Anterior cingulate cortex (tissue), 58 donors: ENCODE measurements at places on chromosomes 16 and 17.

GRCh38 chr16:87552772-87553573, 49.3 kb upstream of the JPH3 start:
- no peak for DNase-seq

GRCh38 chr17:861364-861763, 79.2 kb downstream of the MRM3 start:
- no peak for DNase-seq

GRCh38 chr16:13324851-13325250, 423.5 kb downstream of the SHISA9 start:
- no peak for DNase-seq

- no peak for DNase-seq
Measured at GRCh38 chr16:23269248-23269953, 32.7 kb upstream of the SCNN1B start.

DNA sequence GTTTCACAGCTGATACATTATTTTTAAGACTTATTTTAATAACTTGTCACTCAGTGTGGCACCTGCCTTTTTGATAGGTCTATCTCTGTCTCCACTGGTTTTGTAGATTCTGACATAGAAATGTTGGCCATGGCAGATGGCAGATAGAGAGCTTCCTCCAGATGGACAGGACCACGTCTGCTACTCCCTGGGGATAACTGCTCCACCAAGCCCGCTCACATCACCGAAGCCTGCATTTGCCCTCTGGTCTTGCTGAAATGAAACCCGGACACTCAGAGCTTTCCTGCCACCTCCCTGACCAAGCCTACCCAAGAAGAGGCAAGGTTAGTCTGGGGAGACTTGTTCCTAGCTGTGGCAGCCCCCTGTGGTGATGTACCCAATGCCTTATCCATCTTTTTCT, 16.4 kb upstream of the HAP1 start:
- no peak for DNase-seq

DNA sequence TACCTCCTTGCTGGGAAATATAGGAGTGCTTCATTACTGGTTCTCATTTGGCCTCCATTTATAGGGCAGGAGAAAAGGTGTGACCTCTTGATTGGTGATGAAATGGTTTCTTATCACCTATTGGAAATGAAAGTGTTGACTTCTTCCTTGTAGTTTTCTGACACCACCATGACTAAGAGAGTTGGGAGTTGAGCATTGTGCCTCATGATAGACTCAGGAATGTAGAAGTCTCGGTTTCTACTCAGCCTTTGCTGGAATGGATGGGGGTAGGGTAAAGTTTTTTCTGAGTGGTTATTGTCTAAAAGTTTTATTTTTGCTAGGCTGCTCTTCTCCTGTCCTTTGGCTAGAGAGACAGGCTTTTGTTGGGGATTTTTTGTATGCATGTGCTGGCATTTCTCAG, 117.4 kb downstream of the PHKB start:
- DNase-seq = no peak

- no peak for DNase-seq
Measured at GRCh38 chr17:73802314-73802713, 158.1 kb upstream of the SDK2 start.

DNA sequence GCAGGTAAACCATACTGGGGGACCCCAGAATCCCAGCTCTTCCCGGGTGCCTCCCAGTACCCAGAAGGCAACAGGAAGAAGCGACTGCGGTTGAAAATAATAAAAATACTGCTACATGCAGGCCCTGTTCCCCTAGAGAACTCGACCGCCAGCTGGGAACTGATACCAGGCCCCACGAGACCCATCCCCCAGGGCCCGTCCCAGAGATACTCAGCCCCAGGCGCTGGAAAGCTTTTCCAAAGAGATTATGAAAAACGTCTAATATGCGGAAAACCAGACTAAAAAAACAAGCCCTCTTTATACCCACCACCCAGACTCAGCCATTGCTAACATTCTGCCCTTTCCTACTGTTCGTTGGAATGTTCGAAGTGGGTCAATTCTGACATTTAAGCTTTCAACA, 12.9 kb upstream of the MEAK7 start:
- DNase-seq = no peak

- no peak for DNase-seq
Measured at GRCh38 chr17:50146927-50147665, 3.4 kb downstream of the PPP1R9B start.

- DNase-seq = no peak
Measured at GRCh38 chr17:6233856-6234255, 163.7 kb downstream of the WSCD1 start.

DNA sequence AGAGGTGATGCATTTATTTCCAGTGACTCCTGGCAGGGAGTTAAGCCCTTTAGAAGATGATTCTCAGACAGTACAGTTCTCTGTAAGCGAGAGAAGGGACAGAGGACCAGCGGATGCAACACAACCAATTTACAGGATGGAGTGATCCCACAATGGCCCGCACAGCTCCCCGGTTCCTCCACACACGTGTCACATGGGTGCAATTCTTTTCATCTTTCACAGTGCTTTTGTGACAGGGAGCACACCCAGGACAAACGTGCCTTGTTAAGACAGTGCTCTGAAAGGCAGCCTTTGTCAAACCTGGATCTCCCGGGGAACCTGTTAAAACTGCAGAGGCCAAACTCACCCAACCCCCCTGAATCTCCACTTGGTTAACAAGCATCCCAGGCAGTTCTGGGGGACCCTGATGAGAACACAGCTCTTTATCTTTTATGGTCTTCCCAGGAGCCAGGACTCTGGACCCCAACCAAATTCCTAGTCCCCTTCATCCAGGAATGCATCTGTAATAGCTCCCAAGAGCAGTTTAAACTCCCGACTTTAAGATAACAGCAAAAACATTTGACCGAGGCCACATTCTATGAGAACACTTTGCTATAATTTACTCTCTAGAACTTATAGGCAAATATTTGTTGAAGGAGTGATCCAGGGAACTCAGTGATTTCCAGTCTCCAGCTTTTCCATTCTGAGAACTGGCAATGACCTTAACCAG, 134.9 kb upstream of the CDH5 start:
- DNase-seq = no peak

DNA sequence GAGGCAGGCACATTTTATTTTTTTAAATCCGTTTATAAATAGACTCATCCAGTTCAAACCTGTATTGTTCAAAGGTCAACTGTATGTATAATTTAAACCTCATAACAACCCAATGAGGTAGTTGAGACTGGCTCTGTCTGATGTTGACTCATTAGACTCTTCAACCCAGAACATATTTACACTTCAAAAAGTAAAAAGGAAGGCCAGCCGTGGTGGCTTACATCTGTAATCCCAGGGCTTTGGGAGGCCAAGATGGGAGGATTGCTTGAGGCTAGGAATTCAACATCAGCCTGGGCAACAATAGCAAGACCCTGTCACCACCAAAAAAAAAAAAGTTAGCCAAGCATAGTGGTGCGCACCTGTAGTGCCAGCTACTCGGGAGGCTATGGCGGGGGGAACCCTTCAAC, 32.5 kb upstream of the DHRS7B start:
- DNase-seq = no peak

DNA sequence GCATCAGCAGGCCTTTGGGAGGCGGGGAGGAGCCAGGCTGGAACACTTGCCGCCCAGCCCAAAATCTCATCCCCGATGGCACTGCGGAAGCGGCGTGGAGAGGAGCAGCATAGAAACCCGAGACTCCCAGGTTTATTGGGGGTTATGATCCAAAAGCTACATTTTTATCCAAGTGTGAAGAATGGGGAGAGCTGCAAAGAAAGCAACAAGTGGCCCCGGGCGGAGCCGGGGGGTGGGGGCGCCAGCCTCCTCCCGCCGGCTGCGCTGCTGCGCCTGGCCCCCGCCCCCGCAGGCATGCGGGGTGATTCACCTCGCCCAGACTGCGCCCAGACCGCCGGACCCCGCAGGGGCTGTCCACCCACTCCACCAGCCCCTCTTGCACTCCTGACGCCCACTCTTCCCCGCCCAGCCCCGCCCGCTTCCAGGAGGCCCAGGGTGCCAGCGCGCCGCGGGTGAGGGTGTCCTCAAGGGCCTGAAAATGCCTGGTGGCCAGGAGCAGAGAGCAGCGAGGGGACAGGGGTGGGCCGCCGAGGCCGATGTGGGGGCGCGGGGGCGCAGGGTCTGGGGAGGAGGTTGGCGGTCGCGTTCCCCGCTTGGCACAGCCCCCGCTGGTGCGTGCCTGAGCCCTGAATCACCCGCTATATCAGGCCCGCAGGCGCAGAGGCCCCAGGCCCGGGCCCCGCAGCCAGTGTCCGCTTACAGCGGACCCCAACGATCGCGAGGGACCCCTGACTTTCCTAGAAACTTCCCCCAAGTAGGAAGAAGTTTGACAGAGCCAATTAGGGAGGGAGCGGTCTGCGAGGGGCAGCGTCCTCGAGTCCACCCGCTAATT, 1.3 kb downstream of the CAVIN1 start:
- peak; percentile 36 for DNase-seq

GRCh38 chr17:79792984-79793923, 3.6 kb downstream of the CBX8 start:
- no peak for DNase-seq

DNA sequence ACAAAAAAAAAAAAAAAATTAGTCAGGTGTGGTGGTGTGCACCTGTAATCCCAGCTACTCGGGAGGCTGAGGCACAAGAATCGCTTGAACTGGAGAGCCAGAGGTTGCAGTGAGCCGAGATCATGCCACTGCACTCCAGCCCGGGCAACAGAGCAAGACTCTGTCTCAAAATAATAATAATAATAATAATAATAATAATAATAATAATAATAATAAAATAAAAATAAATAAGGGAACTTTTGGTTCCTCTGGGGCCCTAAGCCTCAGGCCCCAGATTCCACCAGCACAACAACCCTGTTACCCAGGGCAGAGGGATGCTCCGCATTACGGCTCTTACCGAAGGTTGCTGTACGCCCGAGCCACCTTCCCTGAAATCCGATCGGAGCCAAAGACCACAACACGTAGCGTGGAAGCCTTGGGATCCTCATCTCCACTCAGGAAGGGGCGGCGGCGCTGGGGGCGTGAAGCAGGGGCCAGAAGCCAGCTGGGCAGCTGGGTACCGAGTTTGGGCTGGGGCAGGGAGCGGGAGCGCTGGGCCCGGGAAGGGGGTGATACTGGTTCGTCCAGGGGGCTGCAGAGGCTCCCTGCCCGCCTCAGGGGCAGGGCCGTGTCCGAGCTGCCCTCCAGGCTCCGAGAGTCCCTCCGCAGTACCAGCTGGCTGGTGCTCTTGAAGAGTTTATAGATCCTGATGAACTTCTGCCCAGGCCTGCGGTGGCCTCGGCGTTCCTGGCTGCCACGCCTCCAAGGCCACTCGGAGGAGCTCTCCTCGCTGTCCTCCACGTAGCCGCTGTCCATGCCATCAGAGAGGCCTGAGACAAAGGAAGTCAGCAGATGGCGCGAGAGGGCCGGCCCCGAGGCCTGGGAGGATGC, 20.6 kb upstream of the PIK3R6 start:
- DNase-seq = no peak

DNA sequence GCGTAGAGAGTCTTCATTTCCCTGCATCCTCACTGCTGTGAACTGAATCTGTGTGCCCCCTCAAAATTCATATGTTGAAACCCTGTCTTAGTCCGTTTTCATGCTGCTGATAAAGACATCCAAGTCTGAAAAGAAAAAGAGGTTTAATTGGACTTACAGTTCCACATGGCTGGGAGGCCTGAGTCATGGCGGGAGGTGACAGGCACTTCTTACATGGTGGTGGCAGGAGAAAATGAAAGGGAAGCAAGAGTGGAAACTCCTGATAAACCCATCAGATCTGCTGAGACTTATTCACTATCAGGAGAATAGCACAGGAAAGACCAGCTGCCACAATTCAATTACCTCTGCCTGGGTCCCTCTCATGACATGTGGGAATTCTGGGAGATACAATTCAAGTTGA, 3.1 kb upstream of the CCDC42 start:
- DNase-seq = no peak

DNA sequence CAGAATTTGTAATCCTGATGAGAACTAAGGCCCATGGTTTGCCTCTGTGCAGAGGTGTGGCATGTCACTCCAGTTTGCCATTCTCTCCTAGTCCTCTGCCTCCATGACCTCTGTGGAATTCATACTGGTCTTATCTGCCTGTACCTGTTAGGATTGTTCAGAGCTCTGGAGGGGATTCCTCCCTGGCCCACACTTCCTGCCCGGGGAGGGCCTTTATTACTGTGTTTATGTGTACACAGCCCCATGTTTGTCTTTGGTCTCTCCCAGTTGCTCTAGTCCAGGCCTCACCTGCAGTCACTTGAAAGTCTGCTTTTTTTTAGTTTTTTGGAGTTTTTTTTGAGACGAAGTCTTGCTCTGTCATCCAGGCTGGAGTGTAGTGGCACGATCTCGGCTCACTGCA, 36.4 kb downstream of the RHBDL3 start:
- no peak for DNase-seq

DNA sequence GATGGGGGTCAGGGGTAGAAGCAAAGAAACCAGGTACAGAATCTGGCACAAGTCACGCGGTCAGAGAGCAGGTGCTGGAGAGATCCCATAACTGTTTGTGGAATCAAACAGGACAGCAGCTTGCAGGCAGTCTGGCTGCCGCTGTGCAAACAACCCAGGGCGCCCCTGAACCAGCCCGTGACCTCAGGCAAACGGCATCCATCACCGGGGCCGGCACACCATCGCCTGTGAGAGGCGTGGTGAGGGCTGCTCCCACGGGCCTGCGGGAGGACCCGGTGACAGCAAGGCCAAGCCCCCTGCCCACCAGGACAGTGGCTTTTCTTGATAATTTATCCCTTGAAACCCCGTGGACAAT, 47.9 kb downstream of the CBFA2T3 start:
- no peak for DNase-seq

- DNase-seq = no peak
Measured at GRCh38 chr16:83791916-83792315, 15.9 kb upstream of the HSBP1 start.

- DNase-seq = no peak
Measured at GRCh38 chr16:70577256-70577698, 53.7 kb downstream of the SF3B3 start.

GRCh38 chr17:29039764-29040598, 3.0 kb upstream of the PIPOX start:
- DNase-seq = no peak

DNA sequence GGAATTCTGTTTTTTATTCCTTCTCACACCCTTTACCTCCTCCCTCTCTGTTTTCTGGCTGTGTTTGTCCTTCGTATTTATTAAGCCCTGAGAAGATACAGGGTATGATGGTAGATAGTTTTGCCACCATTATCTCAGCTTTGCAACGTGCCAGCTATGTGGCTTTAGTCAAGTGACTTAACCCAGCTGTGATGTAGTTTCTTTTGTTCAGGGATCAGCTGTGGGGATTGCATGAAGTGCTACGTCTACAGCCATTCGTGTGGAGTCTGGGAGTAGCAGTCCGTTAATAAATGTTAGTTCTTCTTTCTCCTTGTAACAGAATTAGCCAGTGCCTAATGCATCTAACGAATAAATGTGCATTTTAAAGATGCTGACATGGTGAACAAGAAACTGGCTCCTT, 128.4 kb downstream of the HAPSTR1 start:
- no peak for DNase-seq

- DNase-seq = no peak
Measured at GRCh38 chr17:74407384-74407783, 24.5 kb upstream of the GPRC5C start.

- DNase-seq = no peak
Measured at GRCh38 chr16:66524601-66525164, 25.2 kb downstream of the TK2 start.
